ENCODE measurements at places on chromosomes 7 and 10. TPM values are rescaled to one million over a fixed set of nuclear protein-coding genes. Genes with fewer than 3 reads are reported as not detected.

- DNase-seq, result no peak
Observed at GRCh38 chr10:44369854-44370253, 15.0 kb downstream of the CXCL12 start.

DNA sequence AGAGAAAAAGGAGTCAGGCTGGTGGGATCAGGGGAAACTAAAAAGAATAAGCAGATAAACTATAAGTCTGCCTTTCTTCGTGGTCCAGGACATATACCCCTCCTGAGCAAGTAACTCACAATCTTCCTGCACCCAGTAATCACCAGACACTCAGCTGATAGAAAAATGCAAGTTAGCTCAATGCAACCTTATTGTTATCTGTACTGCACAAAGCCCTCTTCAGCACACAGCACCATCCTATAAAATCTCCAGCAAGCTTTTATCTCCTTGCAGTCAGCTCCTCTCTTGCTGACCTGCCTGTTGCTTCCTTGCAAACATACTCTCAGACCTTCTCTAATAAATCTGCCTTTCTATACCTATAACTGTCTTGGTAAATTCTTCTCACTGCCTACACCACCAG is 6.7 kb downstream of the SLC37A3 start:
- no peak for DNase-seq

- no peak for DNase-seq
Observed at GRCh38 chr10:106559442-106559841, 605.1 kb downstream of the SORCS1 start.

GRCh38 chr7:149005427-149006344 is 22.6 kb downstream of the PDIA4 start:
- DNase-seq, result peak; percentile 34

- no peak for DNase-seq
Observed at GRCh38 chr10:19634163-19634562, 182.1 kb upstream of the PLXDC2 start.

The ZNF488 gene
- 0.53 TPM for total RNA-seq

The EGR2 gene
- 1.1 TPM for total RNA-seq

Data from H4 (cell line).